ENCODE measurements at places on chromosomes 2 and 18. TPM values are rescaled to one million over a fixed set of nuclear protein-coding genes. Genes with fewer than 3 reads are reported as not detected.

The LYPD1 gene
- total RNA-seq, result not detected

The COLEC11 gene
- total RNA-seq, result not detected

The HRH4 gene
- total RNA-seq, result 0.64 TPM

The MC5R gene
- not detected for total RNA-seq

The SFT2D3 gene
- 2.7 TPM for total RNA-seq

The POTEJ gene
- not detected for total RNA-seq

The MTCL1 gene
- total RNA-seq, result 12.3 TPM

The TLX2 gene
- total RNA-seq, result not detected

The NEU4 gene
- not detected for total RNA-seq

The SPRED2 gene
- total RNA-seq, result 5.3 TPM

The CXCR4 gene
- total RNA-seq, result not detected

The AGXT gene
- total RNA-seq, result not detected

The RGPD3 gene
- 0.21 TPM for total RNA-seq

The KCNE4 gene
- under 0.01 TPM for total RNA-seq

The POTEI gene
- not detected for total RNA-seq

The CCDC141 gene
- not detected for total RNA-seq

The TFCP2L1 gene
- 18.5 TPM for total RNA-seq

The SPP2 gene
- not detected for total RNA-seq

The KCNF1 gene
- total RNA-seq, result 0.48 TPM

The SDC1 gene
- 1,471 TPM for total RNA-seq

The LCT gene
- not detected for total RNA-seq

The PCARE gene
- total RNA-seq, result not detected

The CXCR2 gene
- total RNA-seq, result 0.48 TPM
